Globus pallidus (tissue), 1 donor: ENCODE measurements at places on chromosomes 6 and 20.
A peak's percentile ranks its signal among the peaks of the same experiment; 100 is the strongest.

- DNase-seq = peak; percentile 14
Observed at GRCh38 chr6:105819745-105820144, 266.4 kb upstream of the PRDM1 start.

GRCh38 chr20:13777171-13777601 lies 7.5 kb downstream of the ESF1 start:
- DNase-seq = no peak

DNA sequence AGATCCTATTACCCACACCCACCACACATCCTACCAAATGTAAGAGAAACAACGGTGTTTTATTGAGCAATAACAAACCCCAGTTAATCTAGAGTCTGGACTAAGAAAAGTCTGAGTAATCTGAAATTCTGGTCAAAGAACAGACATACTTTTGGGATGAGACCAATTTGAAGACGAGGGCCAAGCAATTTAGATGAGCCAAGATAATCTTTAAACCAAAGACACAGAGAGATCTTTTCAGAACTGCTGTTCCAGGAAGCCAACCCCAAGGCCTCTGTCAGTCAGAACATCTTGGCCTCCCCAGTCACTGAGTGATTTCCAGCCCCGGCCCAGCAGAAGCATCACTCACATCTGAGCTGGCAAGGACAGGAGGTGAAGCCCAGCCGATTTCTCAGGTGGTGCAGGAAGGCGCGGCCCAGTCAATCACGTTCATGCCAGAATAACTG lies 118.5 kb upstream of the SYNDIG1 start:
- DNase-seq = no peak

GRCh38 chr6:33021917-33022316 lies 12.5 kb upstream of the HLA-DOA start:
- no peak for DNase-seq

GRCh38 chr6:11067348-11067747 lies 23.2 kb upstream of the ELOVL2 start:
- no peak for DNase-seq

DNA sequence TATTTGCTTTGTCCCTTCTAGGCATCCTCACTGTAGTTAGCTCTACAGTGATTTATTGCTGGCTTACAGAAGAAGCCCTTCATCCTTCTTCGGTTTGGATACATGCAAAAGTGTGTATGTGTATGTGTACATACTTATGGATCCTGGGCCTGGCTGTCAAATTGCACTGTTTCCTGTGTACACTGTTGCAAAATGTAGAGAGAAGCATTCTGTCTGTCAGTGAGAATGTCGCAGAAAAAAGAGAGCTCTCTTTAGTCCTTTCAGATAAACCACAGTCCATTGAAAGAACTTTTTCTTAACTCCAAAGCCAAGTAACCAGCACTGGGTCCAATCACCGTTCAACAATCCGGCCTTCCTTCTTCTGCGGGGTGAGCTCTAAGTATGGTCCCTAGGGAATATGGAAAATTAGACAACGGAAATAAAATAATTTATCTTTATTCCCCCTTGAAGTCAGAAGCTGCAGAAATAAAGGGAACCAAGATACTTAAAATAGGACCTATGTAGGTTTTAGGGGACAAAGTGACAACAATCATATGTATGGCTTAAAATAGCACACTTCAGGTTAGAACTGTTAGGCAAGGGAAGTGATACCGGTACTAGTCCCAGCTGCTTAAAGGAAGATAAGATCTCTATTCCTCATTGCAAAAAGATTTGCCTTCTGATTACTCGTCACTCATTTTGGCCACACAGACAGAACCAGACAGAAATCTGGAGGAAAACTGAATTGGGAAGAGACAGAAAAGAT lies 107.0 kb downstream of the CD83 start:
- no peak for DNase-seq

- DNase-seq = no peak
Observed at GRCh38 chr6:106894978-106895702, 79.4 kb downstream of the CD24 start.

DNA sequence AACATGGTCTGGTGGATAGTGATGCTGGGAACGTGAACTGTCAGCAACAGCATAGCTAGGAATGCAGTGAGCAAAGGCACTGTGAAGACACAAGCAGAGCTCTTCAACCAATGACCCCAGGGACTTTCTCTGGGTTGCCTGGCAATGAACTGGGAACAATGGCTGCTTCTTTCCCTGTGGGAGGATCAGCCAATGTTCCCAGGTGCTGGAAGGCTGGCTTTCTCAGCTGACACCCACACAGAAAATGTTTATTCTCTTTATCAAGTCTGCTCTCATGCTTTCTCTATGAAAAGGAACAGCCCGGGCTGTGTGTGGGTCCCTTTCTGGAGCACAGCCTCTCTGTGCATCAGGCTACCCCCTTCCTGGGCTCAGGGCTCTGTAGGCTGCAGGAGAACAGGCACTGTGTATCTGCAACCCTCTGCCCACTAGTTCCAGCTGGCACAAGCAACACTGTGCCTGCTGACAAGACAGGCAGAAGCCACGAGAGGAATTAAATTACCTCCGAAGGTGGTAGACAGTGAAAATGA lies 54.2 kb downstream of the HFE start:
- peak; percentile 92 for DNase-seq

DNA sequence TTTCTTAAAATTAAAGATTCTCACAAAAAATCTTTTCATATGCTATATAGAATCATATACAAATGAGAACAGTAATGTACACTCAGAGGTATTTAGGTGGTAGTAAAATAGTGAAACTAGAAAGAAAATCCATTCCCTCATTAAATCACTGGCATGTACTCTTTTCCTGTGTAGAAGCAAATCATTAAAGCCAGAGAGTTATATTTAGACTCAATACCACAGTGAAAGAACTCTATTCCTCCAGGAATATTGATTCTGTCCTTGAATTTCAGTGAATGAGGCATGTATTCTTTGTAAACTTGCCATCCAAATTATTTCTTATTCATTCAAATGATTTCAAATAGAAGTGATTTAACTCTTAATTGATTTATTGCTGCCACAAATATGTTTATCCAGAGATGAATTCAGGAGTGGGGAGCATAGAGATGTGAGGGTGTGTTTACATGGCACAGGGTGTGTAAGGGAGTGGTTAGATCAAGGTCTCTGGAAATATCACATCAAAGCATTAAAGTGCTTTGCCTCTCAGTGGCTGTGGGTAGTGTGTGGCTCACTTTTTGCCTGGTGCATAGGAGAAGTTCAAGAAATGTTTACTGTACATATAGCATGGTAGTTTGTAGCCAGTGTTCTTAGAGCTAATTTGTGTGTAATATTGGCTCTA lies 141.2 kb downstream of the FAM83B start:
- DNase-seq = no peak

DNA sequence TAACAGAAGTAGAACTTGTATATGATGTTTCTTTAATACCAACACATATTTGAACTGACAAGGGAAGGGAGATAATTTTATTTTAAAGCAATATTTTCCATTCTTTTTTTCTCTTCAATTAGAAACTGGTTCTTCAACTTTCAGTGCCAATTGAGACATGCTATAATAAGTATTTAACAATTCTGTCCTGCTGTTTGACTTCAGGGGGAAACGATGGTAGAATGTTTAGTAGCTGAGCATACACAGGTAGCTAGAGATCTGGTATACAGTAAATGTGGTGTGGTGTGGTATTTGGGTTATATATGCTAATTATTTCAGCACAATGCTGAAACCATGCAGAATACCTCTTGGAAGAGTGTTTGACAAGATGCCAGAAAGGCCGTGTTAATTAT lies 156.9 kb downstream of the ARID1B start:
- DNase-seq = no peak

DNA sequence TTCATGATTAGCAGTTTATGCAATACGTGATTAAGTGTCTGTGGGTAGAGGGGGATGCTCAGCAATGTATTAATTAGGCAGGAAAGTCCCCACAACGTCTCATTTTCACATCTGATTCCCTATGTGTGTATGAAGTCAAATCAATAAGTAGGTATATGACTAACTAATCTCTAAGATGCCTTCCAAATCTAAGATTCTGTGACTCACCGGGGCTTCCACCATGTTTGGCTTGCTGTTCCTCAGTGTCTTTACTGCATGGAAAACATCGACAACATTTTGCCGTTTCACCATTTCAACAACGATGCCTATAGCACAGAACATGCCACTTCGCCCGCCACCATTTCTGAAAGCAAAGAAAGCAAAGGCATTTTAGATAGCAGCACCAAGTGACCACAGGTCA lies 72.0 kb upstream of the THEMIS start:
- DNase-seq = no peak

DNA sequence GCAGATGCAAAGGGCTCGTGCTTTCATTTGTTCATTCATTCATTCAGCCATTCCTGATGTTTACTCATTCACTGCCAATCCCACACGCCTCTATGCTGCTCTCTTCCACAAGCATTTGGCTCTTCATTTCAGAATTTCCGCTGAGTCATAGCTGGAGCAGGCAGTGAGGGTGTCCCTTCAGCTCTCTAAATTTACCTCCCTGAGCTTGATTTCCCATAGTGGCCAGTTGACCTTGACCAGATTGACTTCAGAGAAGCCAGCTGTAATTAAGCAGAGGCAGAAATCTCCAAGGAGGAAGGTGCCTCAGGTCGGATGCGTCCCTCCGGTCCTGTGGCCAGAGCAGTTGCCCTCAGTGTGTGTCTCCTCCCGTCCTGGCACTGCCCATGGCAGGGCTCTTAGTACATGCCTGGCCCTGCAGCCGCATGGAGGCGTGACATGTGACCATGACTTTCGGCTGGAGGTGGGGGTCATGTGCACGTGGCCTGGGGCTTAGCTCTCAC lies 267.2 kb upstream of the ECI2 start:
- no peak for DNase-seq

DNA sequence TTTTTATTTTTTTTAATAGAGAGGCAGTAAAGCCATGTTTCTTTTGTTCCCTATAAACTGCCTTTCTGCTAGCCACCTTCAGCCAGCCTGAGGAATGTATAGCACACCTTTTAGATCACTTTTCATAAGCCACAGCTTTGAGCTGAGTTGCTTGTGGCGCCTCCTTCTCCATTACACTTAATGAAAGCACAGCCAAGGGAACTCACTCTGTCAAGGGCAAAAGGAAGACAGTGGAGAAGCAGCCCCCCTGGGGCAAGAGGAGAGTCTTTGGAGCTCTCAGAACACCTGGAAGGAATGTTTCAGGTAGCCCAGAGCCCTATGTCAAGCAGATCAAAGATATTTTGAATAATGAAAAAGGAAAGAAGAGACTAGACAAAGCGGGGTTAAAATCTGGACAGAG lies 235.1 kb downstream of the CLIC5 start:
- no peak for DNase-seq

DNA sequence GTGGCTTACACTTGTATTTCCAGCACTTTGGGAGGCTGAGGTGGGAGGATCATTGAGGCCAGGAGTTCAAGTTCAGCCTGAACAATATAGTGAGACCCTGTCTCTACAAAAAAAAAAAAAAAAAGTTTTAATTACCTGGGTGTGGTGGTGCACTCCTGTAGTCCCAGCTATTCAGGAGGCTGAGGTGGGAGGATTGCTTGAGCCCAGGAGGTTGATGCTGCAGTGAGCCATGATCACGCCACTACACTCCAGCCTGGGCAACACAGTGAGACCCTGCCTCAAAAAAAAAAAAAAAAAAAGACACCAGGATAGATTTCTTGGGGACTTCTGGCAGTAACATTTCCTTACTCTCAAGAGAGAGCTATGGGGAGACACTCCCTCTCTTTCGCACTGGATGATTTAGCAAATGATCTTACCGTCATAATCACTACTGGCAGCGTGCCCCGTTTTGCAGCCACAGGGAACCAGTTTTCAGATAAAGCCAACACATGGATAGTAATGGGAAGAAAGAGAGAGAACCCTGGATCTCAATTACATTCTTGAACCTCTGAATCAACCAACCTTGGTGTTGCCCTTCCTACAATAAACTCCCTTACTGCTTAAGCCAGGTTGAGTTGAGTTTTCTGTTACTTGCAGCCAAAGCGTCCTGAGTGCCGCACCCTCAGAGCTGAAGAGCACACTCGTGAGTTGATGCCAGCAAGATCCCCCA lies 18.1 kb upstream of the PTPN1 start:
- no peak for DNase-seq

GRCh38 chr20:45113865-45114264 lies 1.1 kb downstream of the WFDC5 start:
- DNase-seq = no peak

- DNase-seq = no peak
Observed at GRCh38 chr6:11196511-11197174, 35.8 kb downstream of the NEDD9 start.

- DNase-seq = no peak
Observed at GRCh38 chr6:158481690-158482473, 78.0 kb upstream of the TMEM181 start.

DNA sequence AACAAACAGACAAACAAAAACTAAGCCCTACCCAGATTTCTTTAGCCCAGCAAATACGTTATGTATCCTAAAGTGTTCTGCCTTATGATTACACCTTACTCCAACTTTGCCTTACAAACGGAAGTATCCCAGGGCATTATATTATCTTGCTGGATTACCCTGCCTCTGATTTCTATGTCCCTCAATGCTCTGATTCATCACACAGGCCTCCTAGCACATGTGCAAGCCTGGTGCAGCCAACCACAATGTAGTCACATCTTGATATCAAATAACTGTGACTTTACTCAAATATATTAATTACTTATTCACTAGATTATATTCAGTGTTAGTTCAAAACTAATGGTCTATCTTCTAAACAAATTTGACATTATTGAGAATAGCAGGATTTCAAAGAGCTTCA lies 598.6 kb downstream of the TBC1D32 start:
- no peak for DNase-seq

GRCh38 chr6:169555971-169556617 lies 145.7 kb downstream of the WDR27 start:
- no peak for DNase-seq

- DNase-seq = peak; percentile 2
Observed at GRCh38 chr6:144931172-144932035, 646.3 kb downstream of the UTRN start.
